ENCODE measurements at places on chromosomes 12 and 14.
A peak's percentile ranks its signal among the peaks of the same experiment; 100 is the strongest.

GRCh38 chr12:81128930-81129554, 51.2 kb downstream of the ACSS3 start:
- DNase-seq, result peak; percentile 26

- no peak for DNase-seq
Measured at GRCh38 chr12:98419795-98420404, 95.5 kb upstream of the TMPO start.

DNA sequence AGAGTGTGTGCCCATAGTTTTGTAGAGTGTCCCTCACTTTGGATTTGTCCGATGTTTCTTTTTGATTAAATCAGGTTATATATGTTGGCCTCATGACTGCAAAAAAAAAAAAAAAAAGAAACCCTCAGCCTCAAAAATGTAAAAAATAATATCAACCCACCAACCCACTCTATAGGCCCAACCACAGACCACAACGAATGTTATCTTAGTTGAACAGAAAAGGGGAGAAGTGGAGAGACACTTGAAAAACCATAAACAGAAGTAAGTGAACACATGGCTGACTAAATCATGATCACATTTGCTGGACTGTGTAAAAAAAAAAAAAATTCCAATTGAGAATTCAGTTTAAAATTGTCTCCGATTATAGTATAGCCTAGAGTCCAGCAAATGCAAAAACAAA, 45.5 kb upstream of the ST8SIA1 start:
- no peak for DNase-seq

DNA sequence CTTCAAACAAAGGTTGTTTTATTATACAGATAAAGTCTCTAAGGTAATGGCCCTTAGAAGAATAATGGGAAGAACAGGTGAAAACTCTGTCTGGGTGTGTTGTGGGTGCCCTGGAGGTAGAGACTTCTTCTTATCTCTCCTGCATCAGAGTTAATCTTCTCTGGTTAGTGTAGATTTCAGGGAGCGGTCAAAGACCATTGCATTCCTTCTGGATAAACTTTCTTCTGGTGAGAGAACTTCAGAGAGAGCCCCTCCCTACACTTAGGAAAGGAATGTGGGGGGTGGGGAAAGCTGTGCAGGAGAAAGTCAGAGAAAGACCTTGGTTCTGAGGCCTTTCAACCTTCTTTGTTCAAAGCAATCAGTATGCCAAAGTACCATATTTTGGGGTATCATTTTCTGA, 658.5 kb downstream of the DIO2 start:
- peak; percentile 19 for DNase-seq

DNA sequence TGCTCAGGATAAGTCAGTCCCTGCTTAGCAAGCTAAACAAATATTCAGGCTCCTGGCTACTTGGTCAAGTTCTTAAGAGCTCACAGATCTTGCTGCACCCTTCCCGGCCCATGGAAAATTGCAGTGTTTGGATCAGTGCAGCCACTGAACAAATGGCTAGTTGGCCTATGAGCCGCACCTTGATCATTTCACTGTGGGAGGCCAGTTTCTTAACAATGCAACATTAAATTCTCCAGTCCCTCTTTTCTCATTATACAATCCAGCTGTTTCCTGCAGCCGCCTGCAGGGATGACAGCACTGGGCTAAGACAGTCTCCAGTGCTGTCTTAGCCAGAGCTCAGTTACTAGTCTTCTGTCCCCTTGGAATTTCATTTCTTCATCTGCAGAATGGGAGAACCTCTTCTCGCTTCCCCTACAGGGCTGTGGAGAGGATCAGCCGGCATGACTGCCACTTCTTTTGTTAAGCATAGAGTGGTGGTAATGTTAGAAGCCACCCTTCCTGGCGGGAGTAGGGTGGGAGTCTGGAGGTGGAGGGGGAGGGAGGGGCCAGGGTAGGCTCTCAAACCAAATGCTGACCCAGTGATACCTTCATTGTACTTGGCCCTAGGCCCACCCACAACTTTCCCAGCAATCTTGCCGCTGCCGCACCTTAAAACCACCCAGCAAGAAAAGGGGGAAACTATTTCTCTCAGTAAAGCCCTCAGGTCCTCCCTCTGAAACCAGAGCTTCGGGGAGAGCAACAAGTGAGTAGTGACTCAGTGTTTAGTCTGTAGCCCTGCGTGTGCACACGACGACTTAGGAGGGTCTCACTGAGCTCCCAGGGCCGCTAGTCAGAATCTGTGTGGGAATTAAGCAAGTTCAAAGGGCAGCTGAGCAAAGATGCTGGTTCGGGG, 145.7 kb downstream of the NUAK1 start:
- no peak for DNase-seq

DNA sequence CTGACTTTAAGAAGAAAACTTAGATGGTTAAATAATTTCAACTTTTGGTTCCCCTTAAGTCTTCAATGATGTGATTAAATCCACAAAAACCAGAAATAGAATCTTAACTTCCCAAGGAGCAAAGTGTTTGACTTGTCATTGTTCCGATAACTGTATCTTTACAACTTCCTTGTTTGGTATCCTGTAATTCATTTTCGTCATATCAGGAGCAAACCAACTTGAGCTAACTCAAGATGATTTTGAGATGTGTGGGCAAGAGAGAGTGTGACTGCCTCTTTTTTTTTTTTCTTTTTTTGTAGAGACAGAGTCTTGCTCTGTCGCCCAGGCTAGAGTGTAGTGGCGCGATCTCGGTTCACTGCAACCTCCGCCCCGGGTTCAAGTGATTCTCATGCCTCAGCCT, 25.3 kb downstream of the DRAM1 start:
- no peak for DNase-seq

GRCh38 chr14:100538351-100539002, 48.7 kb downstream of the BEGAIN start:
- DNase-seq, result no peak

GRCh38 chr12:64526859-64527258, 74.9 kb downstream of the TBK1 start:
- DNase-seq, result no peak

GRCh38 chr12:45477526-45477925, 252.0 kb upstream of the ARID2 start:
- no peak for DNase-seq

DNA sequence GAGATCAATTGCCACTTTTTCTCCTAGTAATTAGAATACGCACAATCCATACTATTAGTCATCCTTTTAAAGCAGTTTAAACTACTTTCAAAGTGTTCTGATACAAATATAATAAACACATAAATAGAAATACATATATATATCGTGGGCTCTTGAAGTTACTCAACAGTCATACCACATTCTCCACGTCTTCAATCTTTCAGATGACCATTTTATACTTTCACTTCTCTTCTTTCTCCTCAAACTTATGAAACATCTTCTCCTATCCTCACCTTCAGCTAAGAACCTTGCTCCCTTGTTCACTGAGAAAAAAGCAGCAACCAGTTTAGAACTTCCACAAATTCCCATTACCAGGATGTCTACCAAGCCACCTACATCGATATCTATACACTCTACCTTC, 19.2 kb downstream of the CEP290 start:
- DNase-seq, result no peak

DNA sequence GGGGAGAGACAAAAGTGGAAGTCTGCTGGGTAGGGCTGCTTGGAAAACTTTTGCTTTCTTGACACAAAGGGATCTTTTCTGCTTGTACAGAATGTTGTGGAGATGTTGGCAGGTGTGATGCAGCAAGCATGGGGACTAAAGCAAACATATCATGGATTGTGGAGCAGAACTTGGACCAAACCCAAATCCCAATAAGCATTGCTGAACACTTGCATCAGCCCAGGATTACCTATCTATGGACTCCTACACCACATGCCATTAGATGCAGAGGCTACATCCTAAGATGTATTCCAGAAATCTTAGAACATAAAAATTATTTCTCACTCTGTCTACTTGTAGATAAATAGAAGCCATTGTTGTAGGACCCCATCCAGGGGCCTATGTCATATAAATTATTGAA, 44.7 kb upstream of the RERG start:
- no peak for DNase-seq

DNA sequence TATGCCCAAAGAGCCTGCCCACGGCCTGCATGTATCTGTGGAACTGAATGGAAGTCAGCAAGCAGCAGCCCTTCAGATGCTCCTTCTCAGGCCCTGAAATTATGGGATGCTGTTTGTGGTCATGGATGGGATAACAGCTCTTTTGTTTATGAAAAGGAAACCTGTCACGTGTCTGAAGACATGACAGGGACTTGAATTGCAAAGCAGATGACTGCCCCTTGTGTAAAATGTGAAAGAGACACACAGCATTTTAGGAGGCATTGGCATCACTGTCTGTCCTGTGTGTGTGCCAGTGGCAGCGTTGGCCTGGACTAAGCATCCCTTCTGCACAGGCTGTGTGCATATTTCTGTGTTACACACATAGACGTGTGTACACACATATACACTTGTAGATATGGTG, 192.1 kb downstream of the VRK1 start:
- DNase-seq, result no peak

GRCh38 chr12:50679612-50680011, 84.3 kb upstream of the ATF1 start:
- DNase-seq, result no peak

DNA sequence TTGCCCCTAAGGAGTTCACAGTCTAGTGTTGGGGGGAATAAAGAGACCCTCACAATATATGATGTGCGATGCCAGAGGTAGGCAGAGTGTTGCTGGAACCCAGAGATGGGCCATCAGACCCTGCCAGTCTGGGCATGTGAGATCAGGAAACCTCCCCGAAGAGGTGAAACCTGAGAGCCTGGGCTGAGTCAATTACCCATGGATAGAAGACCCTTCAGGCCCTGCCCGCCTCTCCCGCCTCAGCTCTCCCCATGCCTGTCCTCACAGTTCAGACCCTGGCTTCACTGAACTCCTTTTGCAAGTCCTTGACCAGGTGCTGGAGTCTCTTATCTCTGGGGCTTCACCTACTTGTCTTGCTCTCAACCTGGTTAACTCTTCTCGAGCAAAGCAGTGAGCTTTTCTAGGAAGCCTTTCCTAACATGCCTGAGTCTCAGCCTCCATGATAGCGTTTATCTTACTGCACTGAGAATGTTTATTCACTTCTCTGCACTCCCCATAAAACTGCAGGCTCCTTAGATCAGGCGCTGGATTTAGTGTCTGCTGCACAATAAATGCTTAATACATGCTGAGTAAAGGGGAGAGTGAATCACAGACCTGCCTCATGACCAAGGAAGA, 19.6 kb downstream of the ALDH1L2 start:
- DNase-seq, result peak; percentile 36

DNA sequence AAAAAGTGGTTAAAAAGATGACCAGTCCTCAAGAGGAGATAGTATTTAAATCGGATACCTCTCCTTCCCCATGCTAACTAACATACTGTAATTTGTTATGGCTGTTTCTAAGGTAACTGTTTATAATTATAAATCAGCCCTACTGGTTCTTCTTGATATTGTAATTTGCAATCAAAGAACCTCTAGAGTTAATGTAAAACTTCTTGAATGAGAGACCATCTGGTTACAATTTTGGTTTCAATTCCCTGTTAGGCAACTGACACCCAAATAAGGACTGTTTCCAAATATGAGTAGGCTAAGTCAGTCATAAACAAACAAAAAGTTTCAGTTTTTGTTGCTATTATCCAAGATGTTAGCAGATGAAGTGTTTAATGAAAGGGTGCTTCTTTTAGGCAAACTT, 120.2 kb upstream of the DNM1L start:
- DNase-seq, result no peak

DNA sequence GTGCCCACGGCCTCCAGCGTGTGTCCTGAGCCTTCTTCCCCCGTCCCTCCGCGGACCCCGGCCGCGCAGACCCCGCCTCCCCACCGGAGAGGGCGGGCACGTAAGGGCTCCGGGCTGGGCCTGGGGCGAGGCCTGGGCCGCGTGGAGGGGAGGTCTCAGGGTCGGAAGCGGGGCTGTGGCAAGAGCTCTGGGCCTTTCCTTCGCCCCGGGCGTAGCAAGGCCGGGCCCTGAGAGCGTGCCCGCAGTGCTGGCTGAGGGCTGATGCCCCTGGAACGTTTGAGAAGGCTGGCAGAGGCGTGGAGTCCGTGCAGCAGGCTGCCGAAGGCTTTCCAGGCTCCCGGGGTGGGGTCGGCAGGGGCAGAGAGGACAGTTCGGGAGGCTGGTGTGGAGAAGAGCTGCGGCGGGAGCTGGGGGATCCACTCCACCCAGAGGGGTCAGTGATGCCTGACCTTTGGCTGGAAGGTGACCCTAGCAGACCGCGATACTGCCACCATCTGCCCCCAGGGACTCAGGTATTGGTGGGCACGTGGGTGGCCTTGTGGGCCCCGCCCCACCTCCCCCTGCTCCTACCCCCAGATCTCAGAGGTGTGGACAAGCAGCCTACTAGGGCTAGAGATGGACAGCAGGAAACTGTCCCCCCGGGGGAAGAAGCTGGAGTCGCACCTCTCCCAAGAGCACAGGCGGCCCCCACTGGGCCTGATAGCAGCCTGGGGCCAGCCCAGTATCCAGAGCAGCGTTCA, 558 bp downstream of the TEX22 start:
- DNase-seq, result no peak

GRCh38 chr12:1339618-1340319, 254.6 kb downstream of the FBXL14 start:
- no peak for DNase-seq

DNA sequence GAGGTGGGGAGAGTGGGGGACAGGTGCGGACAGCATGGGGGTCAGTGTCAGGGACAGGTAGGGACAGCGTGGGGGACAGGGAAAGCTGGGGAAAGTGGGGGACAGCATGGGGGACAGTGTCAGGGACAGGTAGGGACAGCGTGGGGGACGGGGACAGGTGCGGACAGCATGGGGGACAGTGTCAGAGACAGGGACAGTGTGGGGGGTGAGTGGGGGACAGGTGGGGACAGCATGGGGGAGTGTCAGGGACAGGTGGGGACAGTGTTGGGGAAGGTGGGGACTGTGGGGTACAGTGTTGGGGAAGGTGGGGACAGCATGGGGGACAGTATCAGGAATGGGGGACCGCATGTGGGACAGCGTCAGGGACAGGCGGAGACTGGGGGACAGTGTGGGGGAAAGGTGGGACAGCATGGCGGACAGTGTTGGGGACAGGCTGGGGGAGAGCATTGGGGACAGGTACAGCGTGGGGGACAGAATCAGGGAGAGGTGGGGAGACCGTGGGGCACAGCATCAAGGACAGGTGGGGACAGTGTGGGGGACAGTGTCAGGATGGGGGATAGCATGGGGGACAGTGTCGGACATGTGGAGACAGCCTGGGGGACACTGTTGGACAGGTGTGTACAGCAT, 96.1 kb downstream of the TMEM121 start:
- no peak for DNase-seq

GRCh38 chr14:68637106-68638021, 155.5 kb downstream of the ZFP36L1 start:
- DNase-seq, result no peak

- DNase-seq, result peak; percentile 49
Measured at GRCh38 chr14:56482310-56482911, 97.2 kb upstream of the TMEM260 start.
